ENCODE measurements at places on chromosomes 7 and 10.

DNA sequence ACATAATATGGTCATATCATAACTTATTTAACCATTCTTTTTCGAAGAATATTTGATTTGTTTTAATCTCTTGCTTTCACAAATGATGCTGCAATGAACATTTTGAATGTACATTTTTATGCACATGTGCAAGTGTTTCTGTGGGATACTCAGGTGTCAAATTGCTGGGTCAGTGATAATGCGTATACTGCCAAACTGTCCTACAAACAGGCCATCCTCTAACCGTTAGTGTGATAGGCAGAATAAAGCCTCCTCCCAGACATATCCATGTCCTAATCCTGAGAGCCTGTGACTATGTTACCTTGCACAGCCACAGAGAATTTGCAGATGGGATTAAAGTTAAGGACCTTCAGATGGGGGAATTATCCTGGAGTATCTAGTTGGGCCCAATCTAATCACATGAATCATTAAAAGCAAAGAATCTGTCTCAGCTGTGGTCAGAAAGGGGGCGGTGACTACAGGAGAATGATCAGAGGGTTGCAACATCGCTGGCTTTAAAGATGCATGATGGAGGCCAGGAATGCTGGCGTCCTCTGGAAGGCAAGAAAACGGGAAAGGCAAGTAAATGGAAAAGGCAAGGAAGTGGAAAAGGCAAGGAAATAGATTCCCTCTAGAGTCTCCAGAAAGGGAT lies 46.7 kb downstream of the FZD1 start:
- no peak for DNase-seq

GRCh38 chr7:100974021-100974420 lies 4.7 kb downstream of the MUC12 start:
- DNase-seq = no peak

- no peak for DNase-seq
Observed at GRCh38 chr7:111371437-111371836, 190.9 kb downstream of the IMMP2L start.

GRCh38 chr10:48306870-48307710 lies 613 bp downstream of the MAPK8 start:
- peak; percentile 63 for DNase-seq

GRCh38 chr10:120098232-120098930 lies 205.9 kb downstream of the SEC23IP start:
- no peak for DNase-seq

GRCh38 chr7:34247468-34247867 lies 342.1 kb downstream of the BMPER start:
- no peak for DNase-seq

DNA sequence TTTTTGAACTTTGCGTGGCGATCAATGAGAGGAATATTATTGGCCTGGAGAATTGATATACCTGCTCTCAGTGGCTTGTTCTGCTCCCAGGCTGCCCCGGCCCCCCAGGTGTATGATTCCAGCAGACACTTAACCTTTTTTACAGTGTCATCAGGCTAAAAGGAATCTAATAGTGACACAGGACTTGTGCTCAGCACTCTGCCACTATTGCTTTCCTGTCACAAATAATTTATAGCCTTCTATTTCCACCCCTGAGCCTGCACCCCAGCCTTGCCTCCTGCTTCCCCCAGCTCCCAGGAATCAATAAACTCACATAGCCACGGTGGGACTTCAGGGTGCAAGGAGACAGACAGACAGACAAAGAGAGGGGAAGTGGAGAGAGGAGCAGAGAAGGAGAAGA lies 28.3 kb downstream of the PAX2 start:
- no peak for DNase-seq

DNA sequence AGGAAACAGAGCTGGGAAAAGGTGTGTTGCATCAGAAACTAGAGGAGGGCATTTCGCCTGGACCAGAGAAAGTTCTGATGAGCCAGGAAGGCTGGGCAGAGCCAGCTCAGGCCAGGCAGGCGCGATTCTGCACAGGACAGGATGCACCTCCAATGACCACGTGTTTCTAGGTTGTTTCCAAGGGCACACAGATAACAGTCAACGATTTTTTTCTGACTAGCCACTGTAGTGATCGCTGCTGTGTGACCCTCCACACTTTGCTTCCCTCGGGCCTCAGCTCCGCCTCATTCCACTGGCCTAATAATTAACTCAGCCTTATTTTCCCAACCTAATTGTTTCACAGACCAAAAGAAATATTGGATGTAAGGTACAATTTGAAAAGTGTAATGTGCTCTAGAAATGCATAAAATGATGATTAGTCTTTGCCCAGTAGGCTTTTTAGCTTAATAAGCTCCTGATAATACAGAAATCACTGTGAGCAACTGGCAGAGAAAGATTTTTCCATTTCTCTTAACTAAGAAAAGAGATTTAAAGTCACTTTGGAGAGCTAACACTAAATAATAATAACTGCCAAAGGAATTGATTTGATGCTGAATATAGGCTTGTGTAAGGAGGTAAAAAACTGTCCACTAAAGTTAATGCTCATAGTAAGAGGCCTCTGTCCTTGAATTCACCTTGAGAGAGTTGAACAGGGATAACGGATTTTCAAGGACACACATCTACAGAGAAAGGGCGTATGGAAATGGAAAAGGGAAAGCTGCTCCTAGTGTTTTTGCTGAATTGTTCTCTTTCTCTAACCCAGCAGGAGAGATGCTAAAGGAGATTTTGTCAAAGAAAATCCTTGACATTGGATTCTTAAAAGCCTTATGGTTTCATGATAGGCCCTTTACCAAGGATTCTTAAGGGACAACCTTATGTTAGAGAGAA lies 291.0 kb upstream of the C7orf33 start:
- DNase-seq = no peak

DNA sequence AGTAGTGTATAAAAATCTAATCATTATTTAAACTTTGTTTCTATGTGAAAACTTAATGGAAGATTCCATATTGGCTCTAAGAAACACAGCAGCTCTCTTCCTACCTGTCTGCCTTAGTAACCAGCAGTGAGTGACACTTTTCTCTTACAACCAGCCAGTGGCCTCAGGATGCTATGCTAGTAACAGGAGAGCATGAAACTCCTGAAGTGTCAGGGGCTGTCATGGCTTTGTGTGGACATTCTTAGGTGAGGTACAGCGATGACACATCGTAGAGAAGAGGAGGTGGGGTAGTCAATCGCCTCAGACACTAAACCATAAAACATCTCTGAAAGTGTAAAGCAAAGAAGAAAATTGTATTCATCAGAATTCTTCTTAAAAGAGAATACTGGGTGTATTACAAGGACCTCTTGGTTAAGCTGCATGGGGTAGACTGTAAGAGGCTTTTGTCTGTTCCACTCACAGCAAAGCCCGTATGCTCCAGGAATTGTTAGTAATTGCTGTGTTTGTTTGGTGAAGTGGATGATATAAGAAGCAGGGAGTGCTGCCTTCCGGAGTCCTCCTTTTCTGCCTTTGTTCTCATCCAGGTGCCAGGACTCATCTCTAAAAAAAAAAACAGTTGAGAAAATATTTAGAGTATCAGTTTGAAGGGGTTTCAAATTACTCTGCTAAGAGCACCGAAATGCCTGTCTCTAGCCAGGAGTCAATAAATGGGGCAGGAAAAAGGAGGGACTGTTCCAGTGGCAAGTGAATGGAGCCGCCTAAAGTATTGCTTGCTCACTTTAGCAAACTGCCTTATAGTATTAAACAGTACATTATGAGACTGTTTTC lies 518.8 kb downstream of the CNTNAP2 start:
- DNase-seq = no peak

DNA sequence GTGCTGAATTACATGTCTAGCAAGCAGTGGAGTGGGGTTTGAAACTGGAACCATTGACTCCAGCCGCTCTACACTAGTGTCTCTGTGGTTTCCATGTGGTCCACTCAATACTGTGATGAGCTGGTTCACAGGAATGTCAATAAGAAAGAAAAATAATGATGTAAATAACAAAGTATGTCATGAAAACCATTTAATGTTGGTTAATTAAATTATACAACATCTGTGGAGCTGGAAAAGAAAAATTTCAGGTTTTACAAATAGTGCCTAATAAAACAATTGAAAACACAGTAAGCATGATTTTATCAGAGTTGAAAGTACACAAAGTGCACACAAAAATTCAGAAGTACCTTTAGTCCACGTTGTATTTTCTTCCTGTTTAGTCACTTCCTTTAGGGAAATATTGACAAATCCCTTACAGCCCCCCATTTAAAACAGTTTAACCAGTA lies 28.7 kb upstream of the NAMPT start:
- no peak for DNase-seq

GRCh38 chr10:19299645-19300044 lies 251.0 kb downstream of the MALRD1 start:
- DNase-seq = no peak

- peak; percentile 25 for DNase-seq
Observed at GRCh38 chr7:29457565-29458011, 106.0 kb upstream of the PRR15 start.

DNA sequence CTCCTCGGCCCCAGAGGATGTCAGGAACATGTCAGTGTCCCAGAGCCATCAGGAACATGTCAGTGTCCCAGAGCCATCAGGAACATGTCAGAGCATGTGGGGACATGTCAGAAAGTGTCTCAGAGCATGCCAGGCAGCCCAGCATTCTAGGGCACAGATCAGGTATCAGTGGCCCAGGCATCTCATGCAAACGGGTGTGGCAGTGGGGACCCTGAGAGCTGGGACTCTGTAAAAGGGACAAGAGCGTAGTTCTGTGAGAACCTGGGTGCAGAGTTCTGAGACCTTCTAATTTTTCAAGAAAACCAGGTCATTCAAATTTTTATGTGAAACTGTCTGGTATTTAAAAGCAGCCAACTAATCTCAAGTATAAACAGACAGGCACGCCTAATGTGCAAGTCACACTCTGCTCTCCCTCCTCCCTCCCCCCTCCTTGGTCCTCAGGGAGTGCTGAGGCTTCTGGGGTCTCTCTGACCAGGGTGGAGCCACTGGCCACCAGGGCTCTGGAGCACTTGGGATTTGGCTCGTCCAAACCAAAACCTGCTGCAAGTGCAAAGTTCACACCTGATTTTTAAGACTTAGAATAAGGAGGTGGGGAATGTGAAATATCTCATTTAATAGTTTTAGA lies 64.6 kb downstream of the ALOX5 start:
- no peak for DNase-seq

DNA sequence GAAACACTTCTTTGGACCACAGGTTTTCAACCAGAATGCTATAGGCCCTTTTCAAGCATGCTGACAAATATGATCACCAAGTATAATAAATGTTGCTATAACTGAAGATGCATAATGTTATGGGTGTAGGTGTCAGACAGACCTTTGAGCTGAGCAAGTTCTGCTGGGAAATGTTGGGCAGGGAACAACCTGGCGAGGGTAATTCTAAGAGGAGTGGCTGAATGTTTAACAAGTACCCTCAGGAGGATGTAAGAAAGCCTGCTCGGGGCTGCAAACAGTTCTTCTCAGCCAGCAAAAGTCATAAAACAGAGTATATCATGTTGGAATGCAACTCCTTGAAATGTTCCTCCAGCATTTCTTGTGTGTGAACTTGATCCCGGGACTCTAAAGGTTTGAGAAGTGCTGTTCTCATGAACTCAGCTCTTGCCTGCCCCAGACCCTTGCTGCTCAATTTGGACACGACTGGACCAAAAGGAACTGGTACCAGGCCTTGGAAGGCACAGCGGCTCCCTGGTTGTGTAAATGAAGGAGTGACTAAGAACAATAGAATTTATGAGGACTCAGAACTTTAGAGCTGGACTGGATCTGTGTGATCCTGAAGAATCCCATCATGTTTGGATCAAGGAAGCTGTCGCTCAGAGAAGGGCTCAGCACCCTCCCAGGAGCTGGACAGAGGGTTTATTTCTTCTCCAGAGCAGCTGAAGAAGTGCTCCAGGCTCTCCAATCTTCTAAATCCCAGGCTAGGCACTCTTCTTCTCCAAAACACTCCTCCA lies 143.2 kb upstream of the ANK3 start:
- DNase-seq = no peak

DNA sequence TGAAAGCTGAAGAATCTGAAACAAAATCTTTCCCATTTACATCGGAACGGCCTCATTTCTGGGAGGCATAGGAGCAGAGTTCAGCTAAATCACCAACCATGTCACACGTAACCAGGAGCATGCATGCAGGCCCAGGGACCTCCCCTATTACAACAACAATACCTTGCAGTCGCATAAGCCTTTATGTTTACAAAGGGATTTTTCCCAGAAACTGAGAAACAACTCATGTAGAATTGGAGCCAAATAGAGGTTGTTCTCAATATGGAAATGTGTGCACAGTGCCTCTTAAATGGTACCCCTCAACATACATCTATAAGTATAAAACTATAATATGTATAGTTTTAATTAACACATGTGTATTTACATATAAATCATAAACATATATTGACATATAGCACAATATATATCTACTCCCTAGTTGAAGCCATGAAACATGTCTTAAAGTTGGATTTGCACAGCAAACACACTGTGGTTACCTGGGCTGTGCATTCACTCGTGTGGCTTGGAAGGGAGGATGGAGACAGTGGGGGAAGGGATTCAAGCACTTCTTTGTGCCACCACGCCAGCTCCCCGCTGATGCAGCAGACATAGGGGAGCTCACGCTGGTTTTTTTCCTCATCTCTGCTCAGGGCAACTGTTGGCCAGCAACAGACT lies 35.0 kb upstream of the DGKI start:
- DNase-seq = no peak

- DNase-seq = no peak
Observed at GRCh38 chr7:40077849-40078248, 56.6 kb downstream of the MPLKIP start.

- no peak for DNase-seq
Observed at GRCh38 chr10:119270762-119271366, 63.5 kb downstream of the GRK5 start.

GRCh38 chr10:47101807-47102206 lies 190.6 kb downstream of the PTPN20 start:
- DNase-seq = no peak

GRCh38 chr7:131540491-131541162 lies 15.8 kb downstream of the PODXL start:
- DNase-seq = no peak

DNA sequence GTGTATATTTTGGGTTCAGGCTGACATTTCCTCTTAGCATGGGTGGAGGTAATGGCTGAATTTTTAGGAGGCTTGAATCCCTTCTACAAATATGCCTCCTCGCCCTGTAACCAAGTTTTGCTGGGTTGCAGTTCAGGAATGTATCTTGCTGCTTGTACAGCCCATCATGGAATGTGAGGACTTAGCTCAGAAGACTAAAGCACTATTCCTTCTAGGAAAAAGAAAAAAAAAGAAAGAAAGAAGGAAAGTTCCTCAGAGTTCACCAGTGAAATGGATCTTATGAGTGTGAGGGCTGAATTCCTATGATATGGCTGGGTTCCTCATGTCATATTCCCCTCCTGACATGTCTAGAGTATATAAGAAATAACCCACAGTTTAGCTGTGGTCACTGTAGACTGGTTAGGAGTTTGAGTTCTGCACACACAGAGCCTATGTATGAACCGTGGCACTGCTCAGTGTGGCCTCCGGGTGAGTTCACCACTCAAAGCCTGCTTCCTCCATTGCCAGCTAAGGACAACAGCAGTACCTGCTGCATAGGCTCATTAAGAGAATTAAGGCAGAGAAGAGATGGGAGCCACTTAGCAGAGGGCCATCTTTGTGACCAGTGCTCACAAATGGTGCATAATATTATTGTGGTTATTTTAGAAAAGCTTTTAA lies 114.0 kb downstream of the TACC2 start:
- DNase-seq = no peak

GRCh38 chr7:42714356-42714755 lies 197.5 kb downstream of the C7orf25 start:
- no peak for DNase-seq

Measured in midbrain (tissue), 1 donor.